ENCODE measurements at places on chromosomes 12 and 14.

DNA sequence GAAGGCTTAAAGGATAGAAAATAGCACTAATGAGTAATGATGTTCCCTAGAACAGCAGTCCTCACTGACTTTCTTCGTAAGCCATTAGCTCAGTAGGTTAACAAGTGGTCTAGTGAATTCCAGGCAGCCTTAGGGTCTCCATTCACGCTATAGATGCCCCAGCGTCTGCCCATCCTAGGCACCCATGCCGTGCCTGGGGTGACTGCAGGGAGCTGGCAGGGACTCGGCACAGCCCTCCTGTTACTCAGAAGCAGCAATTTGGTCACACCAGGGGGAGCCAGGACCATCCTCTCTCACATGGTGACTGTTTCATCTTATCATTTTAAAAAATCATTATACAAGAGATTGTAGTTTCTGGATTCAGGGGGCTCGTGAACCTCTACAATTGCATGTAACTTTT, 66.0 kb upstream of the TRAF3 start:
- no peak for DNase-seq

GRCh38 chr14:75184039-75184438, 7.6 kb upstream of the TMED10 start:
- no peak for DNase-seq

- no peak for DNase-seq
These were observed 19.0 kb downstream of the OTUB2 start for GRCh38 chr14:94045101-94045500.

GRCh38 chr12:26000898-26001297, 42.4 kb downstream of the RASSF8 start:
- no peak for DNase-seq

DNA sequence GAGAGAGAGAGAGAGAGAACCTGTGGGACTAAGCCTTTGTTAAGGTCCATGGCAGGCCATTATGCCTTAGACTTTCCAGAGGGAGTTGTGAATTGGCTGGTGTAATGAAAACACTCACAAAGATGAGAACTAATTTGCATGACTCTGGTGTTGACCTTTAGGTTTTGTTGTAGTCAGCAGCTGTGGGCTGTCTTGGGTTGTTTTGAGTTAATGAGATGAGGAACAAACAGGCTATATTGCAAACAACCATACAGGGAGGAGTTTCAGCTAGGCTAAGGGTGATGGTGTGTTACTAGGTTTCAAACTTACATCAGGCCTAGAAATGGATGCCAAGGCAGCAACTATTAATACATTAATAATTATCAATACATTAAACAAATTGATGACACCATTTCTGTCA, 26.3 kb downstream of the ATXN7L3B start:
- peak; percentile 28 for DNase-seq

DNA sequence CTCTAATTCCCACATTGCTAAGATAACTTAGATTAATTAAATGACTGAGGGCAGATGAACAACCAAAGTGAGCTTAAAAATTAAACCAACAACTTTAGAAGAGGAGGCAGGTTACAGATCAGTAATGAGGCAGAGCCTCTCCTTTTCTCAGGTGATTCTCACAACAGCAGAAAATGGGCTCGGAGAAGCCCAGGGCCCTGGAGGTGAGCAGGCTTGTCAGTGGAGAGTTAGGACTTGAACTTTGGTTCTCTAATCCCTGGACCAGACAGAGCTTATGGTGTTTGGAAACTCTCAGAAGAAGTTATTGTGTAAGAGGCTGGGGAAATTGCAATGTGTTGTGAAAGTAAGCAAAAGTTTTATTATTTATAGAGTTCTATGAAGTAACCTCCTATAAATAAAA, 2.8 kb downstream of the TRHDE start:
- no peak for DNase-seq

DNA sequence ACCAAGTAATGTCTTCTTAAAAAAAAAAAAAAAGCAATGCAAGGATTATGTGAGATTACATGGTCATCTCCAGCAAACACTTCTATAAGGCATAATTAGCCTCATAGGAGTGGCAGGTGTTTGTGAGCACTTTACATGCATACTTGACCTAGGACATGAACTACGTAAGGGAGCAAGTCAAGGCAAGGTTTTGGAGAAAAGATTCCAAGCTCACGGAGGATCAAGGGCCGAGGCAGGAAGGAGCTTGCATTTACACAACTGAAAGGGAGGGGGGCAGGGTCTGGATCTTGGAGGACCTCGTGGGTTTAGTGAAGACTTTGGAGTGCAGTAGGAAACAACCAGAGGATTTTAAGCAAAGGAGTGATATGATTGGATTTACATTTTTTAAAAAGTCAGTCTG, 112.5 kb downstream of the CCER1 start:
- no peak for DNase-seq

- DNase-seq: no peak
These were observed 49.4 kb downstream of the LTBP2 start for GRCh38 chr14:74562515-74563232.

DNA sequence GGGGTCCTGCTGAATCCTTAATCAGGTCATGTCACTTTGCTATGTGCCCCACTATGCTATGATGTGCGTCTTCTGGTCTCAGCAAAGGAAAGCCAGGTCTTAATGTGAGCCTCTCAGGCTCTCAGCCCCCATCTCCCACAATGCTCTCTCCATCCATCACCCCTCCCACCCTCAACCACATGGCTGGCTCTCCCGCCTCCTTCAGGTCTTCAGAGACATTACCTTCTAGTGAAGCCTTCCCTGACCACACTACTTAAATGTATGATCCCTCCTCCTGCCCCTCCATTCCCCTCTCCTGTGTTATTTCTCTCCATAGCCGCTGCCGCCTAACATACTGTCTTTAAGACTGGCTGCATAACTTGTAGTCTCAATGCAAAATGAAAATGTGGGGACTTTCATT, 50.5 kb downstream of the KRT80 start:
- DNase-seq: no peak

- no peak for DNase-seq
These were observed 53.8 kb downstream of the SDR9C7 start for GRCh38 chr12:56880125-56880992.

- no peak for DNase-seq
These were observed 6.4 kb upstream of the A2M start for GRCh38 chr12:9122091-9122609.

DNA sequence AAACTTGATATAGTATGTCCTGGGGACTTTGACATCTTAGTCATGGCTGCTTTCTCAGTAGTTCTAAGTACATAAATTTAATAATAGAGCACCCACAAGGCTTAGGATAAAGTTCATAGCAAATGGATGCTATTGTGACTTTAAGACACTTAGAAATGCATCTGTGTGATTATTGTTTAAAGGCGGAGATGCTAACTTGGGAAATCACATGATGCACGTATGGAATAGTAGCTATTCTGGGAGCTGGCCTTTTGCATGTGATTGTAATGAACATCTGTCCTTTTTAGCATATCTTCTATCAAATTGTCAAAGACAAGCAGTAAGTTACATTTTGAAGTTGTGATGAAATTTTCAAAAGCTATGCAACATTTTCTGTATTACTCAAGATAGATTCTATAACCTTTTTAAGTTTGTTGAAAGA, 46.7 kb upstream of the ATP2A2 start:
- peak; percentile 6 for DNase-seq

- DNase-seq: no peak
These were observed 21.0 kb downstream of the TMEM116 start for GRCh38 chr12:111991946-111992345.

DNA sequence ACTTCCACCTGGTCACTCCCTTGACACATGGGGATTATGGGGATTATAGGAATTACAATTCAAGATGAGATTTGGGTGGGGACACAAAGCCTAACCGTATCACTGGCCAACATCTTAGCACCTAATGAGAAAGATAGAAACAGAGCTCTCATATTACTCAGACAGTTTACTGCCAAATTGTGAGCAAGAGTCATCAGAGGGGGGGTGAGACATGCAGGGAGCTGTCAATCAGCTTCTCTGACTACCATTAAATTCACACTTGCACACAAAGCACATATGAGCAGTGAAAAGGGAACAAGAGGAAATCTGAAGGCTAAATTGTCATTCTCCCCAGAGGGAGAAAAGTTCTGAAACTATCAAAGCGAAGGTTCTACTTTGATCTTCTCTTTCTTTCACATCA, 78.1 kb upstream of the GRIN2B start:
- no peak for DNase-seq

DNA sequence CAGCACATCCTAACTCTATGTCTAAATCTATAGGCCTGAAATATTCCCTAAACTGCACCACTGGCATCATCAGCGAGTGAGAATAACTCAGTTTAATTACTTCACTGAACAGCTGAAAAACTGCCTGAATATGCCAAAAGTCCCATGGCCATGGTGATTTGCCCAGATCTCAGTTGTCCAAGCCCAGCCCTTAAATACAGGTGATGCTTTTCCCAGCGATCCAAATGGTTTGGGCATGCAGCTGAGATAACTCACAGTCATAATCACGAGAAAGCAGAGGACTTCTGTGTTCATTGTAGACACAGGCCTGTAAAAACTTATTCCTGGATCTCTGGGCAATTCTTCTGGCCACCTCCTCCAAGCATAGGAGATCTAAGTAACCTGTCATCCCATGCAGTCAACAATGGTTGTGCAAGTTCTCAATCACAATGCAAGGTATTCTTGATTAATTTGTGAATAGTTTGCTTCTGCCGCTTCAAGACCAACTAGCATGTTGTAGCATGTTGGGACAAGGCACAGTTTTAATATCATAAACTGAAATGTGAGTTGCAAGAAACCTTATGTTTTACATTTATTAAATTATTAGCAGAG, 40.5 kb downstream of the DUSP6 start:
- no peak for DNase-seq

DNA sequence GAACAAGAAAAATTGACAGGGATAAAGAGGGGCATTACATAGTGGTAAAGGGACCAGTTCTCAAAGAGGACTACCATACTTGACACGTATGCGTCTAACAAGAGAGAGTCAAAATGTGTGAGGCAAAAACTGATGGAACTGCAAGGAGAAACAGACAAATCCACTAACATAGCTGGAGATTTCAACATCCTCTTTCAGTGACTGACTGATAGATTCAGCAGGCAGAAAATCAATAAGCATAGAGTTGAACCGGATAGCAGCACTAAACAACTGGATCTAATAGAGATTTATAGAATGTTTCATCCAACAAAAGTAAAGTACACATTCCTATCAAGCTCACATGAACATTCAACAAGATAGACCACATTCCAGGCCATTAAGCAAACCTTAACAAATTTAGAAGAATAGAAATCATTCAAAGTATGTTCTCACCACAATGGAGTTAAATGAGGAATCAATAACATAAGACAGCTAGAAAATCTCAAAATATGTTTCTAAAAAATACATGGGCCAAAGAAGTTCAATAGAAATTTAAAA, 16.1 kb upstream of the CRACR2A start:
- no peak for DNase-seq

DNA sequence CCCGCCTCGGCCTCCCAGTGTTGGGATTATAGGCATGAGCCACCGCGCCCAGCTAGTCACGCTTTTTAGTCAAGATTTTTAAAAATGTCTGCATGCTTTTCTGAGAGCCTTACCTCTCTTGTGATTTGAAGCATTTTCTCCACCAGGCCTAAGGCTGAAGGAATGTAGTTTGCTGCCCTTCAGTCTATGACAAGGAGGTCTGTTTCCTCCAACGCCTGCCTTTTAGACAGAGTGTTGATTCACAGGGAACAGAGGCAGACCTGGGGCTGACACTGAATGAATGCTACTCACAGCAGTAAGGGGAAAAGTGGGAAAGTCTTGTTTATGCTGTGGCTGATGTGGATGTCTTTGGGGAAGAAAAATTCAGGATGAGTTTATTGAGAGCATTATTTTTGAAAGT, 27.2 kb upstream of the MDM2 start:
- DNase-seq: no peak

GRCh38 chr12:124688356-124688992, 121.1 kb upstream of the NCOR2 start:
- no peak for DNase-seq

- no peak for DNase-seq
These were observed 5.5 kb upstream of the KRT84 start for GRCh38 chr12:52390739-52391617.

GRCh38 chr12:55019784-55020183, at the start of gene NEUROD4:
NEUROD4 (plus strand) TSS chr12:55019974; CDS start chr12:55026440, 6,466 bp downstream.
- DNase-seq: no peak

GRCh38 chr12:113778432-113779132, 187.5 kb downstream of the RBM19 start:
- DNase-seq: no peak

DNA sequence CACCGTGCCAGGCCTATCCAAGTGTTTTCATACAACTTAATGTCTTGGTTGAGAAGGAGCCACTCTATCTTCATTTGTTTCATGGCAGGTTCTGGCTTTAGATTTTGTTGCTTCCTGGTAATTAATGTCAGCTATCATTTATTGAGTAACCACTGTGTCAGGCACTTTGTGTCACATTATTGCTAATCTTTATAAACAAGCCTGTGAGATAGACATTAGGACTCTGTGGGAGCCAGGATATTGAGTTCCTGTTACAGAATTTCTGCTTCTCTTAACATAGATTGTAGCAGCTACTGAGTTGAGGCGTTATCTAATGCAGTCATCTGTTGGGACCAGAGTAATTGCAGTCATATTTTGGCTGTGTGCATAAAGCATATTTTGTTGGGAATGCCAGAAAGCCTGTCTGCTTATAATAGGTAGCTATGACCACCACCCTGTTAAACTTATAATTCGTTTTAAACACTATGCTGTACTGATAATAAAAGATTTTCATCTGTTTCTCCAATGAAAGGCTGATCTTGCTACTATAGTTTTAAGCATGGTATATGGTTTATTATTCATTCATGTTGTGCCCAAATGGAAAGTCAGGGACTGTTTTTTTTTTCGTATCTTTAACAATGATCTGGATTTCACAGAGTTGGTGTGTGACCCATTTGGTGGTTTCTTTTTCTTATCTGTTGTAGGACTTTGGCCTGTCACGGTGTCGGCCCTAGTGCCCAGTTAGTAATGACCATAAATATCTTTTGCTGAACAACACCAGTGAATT, 432.6 kb downstream of the PCNX1 start:
- no peak for DNase-seq

DNA sequence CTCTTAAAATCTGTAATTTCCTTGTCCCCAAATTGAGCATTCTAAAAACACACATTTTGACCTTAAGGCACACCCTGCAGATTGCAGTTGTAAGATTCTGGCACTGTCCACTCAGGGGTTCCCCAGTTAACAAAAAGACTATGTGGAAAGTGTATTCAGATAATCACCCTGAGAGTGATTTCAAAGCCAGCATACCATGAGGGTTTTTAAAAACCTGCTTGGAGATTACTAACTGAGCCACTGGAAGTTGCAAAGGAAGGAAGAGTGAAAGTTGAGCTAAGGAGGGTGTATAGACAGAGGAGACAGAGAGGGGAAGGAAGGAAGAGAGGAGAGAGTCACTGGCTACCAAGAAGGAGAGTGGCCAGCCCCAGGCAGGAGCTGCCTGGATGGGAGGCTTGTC, 82.6 kb downstream of the EML1 start:
- no peak for DNase-seq
